ENCODE measurements at places on chromosomes 5 and 9.

- no peak for DNase-seq
Observed at GRCh38 chr5:13653709-13654108, 290.8 kb downstream of the DNAH5 start.

DNA sequence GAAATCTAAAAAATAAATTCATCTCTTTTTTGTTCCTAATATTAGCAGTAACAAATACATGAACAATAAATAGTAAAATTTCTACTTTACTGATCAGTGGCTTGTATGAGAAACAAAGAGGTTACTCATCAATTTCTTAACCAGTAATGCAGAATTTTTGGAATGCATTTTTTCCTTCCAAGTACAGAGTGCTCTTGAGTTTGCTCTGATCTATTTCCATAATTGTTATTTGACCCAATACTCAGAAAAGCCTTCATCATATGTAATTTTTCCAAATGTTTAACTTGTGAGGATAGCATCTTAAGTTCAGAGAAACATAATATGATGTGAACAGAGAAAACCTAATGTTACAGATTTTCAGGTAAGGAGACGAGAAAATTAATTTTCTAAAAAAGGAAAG, 47.3 kb downstream of the FBN2 start:
- DNase-seq: no peak

GRCh38 chr5:133364936-133365707, 247.2 kb downstream of the FSTL4 start:
- DNase-seq: peak; percentile 60

GRCh38 chr9:20642045-20642444, 19.7 kb upstream of the MLLT3 start:
- no peak for DNase-seq
